ENCODE measurements at places on chromosomes 1 and 21.

- no peak for DNase-seq
Observed at GRCh38 chr1:212177542-212177941, 107.7 kb upstream of the PPP2R5A start.

DNA sequence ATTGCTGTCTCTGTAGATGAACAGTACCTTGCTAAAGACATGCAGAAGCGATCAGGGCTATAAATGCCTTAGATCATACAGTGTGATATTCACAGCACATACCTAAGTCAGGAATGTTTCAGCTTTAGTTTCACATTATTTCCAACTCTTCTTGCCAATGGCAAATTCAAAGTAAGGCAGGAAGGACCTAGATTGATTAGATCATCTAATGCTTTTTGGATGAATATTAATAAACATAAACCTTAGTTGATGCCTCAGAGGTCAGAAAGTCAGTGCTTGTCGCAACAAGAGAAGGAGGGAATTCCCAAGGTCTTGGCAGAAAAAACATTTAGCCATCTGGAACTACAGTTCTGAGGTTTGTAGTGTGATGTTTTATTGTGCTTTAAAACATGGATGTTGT is 122.3 kb downstream of the TNFSF18 start:
- no peak for DNase-seq

- no peak for DNase-seq
Observed at GRCh38 chr1:27555700-27556424, 48.1 kb downstream of the AHDC1 start.

DNA sequence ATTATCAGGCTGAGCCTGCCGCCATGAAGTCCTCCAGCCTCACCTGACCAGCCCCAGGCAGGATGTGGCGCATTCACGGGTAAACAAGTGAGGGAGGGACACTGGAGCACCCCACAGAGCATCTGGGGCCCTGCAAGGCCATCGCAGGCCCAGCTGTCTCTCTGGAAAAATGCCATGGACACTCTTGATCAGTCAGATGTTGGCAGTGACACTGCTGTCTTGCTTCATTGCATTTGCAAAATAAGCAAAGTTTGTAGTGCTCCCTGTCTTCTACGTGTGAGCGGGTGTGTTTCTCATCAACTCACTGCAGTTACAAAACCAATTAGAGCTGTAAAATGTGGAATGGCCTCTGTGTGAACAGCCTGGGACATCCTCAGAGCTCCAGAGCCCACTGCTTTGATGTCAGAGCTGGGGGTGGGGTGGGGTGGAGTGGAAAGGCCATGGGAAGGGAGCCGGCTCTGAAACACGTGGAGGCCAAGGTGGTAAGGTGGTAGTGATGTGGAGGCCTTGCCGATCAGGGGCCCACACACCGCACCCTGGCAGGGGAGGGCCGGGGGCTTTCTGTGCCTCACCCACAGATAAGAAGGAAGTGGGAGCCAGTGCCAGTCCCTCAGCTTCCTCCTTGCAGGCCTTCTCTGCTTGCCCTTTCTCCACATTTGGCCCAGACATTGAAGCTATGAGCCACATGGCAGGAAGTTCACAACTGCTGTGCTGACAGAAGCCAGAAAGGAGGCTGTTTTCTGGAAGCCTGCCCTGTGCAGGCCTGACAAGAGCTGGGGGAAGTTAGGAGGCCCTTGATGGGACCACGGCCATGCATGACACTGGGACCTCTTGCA is 254.9 kb downstream of the RHOU start:
- DNase-seq: no peak

GRCh38 chr1:100530880-100531487 is 7.0 kb upstream of the GPR88 start:
- DNase-seq: no peak

DNA sequence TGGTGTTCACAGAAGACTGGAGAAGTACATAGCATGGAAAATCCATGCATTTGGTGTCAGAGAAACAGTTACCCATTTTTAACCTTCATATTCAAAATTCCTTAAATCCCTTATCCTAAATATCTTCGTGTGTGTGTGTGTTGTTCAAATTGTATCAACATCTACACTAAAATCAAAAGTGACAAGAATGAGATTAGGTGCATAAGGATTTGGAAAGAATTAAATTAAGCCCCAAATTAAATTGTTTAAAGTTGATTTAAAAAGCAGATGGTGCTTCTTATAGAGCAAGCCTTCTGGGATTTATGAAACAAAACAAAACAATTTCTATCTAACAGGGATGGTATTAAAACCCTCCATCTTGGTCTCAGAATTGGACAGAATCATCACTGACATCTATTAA is 4.7 kb downstream of the RSPH1 start:
- DNase-seq: no peak

DNA sequence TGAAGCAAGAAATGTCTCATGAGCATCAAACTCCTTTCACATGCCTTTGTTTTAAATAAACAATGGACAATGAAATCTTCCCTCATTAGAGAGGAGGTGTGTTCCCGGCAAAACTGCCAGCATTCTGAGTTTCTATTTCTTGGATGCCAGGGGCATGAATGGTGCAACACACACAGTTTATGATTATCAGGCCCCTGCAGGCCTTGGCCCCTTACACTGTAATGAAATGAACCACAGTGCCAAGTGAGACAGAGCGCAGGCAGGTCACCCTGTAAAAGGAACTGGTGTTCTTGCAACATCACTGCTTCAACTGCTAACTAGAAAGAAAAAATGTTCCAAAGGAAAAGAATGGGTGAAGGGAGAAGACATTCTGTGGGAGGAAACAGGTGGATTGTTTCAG is 3.8 kb upstream of the PIGC start:
- no peak for DNase-seq

Data from activated CD8-positive, alpha-beta memory T cell treated with anti-CD3 and anti-CD28 coated beads for 1 hour (primary cell).